NCI-H2107 (cell line): ENCODE measurements at places on chromosomes 13 and 19.

DNA sequence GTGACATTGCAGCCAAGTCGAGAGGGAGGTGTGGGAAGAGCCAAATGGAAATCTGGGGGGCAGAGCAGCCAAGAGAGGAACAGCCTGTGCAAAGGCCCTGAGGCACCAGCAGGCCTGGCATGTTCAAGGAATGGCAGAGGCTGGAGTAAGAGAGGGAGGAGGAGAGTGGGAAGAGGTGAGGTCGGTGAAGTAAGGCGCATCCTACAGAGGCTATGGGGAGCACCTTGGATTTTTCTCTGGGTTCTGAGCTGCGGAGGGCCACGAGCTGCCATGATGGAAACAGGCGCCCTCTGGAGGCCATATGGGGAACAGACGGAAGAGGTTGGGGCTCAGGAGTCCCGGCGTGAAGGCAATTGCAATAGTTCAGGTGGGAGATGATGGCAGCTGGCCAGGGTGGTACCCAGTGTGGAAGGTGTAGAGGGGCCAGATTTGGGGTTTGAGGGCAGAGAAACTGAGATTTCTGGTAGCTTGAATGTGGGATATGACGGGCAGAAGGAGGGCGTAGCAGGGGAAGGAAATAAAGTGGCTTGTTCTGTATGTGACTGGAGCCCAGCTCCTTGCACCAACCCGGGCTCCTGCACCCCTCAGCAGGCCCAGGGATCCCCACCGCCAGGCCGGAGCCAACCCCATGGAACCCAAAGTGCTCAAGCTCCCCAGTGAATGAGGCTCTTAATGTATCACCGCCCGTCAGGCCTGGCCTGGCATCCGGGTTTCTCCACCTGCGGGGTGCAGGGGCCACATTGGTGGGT lies 20.5 kb upstream of the STRN4 start:
- no peak for DNase-seq

GRCh38 chr13:48985756-48986155 lies 10.0 kb downstream of the FNDC3A start:
- DNase-seq: no peak

DNA sequence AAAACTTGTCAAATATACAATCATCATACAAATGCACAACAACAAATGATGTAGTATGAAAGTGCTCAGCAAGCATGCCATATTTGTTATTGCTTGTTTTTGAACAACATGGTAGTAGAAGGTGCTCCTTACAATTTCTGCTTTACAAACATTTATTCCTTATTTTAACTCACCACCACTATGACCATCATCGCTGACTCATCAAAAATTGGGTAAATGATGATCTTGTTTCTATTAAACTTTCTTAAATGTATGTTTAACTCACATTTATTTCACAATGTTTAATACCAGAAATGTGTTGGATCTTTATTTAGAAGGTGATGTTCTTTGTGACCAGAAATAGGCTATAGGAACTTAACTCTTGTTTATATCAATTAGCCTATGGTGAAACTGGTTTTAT lies 45.5 kb downstream of the KCNRG start:
- no peak for DNase-seq

DNA sequence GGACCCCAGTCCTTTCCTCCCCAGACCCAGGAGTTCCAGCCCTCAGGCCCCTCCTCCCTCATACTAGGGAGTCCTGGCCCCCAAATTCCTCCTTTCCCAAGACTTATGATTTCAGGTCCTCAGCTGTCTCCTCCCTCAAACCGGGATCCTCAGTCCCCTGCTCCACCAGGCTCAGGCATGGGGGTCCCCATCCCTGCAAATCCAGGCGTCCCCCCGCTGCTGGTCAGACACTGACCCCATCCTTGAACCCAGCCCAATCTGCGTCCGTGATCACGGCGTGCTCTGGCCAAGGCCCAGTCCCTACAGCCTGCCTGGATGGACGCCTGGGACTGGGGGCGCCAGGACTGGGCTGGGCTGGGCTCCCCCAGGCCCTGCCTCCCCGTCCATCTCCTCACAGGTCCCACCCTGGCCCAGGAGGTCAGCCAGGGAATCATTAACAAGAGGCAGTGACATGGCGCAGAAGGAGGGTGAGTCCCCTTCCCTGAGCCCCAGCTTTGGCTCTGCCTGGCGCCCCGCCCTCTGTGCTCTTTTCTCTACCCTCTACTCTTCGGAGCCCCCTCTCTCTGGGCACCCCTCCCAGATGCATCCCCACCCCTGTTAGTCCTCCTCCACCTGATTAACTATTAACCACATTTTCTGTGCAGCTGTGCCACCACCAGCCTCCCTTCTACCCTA lies 672 bp downstream of the HPN start:
- no peak for DNase-seq

DNA sequence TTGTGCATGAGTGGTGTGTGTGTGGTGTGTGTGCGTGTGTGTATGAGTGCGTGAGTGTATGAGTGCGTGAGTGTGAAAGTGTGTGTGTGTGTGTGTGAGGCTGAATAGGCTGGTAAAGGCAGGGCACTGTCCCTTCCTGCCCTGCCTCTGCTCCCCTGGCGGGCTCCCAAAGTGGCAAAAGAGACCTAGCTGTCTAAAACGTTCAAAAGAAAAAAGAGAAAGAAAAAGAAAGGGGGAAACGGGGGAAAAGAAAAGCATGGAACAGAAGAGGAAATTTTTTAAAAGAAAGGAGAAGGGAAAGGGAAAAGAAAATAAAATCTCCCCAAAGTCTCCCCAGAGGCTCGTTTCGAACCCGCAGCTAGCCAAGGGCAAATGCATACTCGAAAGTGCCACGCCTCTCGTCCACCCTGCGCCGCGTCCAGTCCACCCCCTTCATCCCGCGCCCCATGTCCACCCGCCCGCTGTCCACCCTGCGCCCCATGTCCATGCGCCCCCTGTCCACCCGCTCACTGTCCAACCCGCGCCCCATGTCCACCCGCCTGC lies 37.0 kb upstream of the FLT1 start:
- no peak for DNase-seq

DNA sequence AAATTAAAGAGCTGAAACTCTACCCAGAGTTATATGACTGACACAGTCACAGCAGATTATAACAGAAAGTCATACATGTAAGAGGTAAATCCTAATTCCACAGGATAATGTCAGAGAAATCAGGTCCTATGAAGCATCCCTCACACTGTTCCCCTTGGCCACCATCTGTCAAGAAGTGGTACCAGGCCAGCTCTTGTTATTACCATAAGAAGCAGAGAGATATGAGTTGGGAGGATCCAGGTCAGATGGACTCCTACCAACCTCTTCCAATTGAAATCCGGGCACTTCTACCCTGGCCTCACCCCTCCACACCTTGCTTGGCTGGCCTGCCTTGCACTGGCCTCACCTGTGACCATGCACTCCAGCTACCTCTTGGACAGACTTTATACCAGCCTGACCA lies 353.2 kb downstream of the DNAJC15 start:
- DNase-seq: no peak

GRCh38 chr13:26719356-26719945 lies 41.1 kb downstream of the GPR12 start:
- no peak for DNase-seq

GRCh38 chr19:13707915-13708314 lies 56.4 kb upstream of the MRI1 start:
- DNase-seq: no peak

DNA sequence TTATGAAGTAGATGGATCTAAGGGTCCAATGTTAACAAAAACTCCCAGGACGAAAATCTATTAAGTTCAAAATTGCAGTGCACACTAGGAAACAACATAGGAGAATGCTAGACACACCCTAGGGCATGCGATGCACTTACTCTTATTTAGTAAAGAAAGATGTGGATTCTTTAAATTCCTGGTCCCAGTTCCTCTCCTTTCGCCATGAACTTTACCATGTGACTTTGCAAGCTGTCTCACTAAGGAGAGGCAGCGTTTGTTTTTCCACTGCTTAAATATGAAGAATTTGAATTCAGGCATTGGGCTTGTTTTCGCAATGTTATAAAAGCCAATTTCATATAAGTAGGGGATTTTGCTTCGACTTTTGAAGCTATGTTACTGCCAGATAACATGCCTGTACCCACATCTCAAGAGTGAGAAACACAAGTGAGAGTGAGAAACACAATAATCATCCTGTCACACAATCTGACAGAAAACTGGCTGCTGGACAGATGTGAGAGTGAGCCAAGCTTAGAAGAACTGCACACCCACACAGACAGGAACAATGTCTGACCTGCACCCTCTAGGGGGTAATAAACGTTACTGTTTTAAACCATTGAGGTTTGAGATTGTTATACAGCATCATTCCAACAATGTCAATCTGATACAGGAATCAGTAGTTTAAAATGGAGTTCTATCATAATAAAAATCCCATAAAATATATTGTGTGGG lies 1308.4 kb downstream of the SLITRK5 start:
- DNase-seq: no peak

DNA sequence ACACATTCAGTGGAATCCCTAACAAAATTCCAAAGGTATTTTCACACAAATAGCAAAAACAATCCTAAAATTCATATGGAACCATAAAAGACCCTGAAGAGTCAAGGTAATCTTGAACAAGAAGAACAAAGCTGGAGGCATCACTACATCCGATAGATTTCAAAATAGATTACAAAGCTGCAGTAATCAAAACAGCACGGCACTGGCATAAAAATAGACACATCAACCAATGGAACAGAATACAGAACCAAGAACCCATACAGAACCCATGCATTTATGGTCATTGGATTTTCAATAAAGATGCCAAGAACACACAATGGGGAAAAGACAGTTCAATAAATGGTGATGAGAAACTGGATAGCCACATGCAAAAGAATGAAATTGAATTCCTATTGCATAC lies 32.5 kb downstream of the ZNF566 start:
- DNase-seq: no peak

- DNase-seq: no peak
Measured at GRCh38 chr19:3064011-3064330, 1.7 kb upstream of the TLE5 start.

DNA sequence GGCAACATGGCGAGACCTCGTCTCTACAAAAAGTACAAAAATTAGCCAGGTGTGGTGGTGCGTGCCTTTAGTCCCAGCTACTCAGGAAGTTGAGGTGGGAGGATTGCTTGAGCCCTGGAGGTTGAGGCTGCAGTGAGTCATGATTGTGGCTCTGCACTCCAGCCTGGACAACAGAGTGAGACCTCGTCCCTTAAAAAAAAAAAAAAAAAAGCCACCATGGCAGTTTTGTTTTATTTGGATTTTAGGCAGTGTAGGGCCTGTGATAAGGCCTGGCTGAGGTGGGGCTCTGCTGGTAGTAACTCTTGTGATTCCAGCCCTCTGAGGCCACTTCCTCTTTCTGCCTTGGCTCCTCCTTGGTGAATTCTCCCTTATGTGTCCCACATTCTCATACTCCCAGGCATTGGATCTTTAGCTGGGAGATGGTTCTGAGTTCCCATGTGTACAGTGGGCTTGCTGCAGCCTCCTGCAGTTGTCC lies 39.2 kb downstream of the GATAD2A start:
- DNase-seq: no peak

GRCh38 chr13:44132710-44133109 lies 240.9 kb upstream of the SERP2 start:
- DNase-seq: no peak

GRCh38 chr13:30308548-30308947 lies 1.2 kb upstream of the KATNAL1 start:
- no peak for DNase-seq

DNA sequence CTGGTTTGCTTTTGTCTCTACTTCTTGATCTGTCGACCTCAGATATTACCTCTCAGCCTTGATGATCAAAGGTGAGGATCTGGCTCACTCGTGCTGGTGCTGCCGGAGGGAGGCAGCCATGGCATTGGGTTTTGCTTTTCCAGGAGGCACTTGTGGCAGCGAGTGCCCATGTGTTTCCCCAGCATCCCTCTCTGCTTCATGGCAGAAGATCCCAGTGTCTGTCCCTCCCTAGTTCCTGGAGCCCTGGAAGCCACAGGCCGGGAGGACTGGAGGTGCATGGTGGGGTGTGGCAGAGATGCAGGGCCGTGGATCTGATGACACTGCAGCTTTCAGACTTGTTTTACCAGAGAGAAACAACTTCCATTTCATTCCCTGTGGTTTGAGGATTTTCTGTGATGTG lies 47.5 kb downstream of the ANKRD10 start:
- DNase-seq: no peak

GRCh38 chr19:56759531-56759930 lies 81.0 kb downstream of the PEG3 start:
- no peak for DNase-seq

DNA sequence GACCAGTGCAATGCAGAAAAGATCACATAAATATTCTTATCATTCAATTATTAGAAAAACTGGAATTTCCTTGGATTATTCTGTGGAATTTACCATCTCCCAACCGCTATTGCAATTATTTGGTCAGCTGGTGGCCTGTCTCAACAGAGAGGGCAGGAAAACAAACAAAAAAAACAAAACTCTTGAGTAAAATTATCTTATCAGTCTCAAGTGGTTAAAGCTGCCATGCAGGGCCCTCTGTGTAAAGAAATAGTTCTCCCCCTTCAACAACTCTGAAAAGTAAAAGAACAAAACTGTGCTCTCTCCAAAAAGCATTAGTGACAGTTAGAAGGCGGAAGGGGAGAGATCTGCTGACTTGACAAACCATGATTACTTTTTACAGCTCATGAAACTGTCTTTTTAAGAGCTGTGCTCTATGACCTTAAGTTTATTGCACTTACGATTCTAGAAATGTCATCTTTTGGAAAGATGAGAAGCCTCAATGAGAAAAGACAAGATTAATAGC lies 152.3 kb downstream of the DLEU7 start:
- no peak for DNase-seq

- peak; percentile 68 for DNase-seq
Measured at GRCh38 chr13:112619730-112620631, 32.0 kb upstream of the TUBGCP3 start.

DNA sequence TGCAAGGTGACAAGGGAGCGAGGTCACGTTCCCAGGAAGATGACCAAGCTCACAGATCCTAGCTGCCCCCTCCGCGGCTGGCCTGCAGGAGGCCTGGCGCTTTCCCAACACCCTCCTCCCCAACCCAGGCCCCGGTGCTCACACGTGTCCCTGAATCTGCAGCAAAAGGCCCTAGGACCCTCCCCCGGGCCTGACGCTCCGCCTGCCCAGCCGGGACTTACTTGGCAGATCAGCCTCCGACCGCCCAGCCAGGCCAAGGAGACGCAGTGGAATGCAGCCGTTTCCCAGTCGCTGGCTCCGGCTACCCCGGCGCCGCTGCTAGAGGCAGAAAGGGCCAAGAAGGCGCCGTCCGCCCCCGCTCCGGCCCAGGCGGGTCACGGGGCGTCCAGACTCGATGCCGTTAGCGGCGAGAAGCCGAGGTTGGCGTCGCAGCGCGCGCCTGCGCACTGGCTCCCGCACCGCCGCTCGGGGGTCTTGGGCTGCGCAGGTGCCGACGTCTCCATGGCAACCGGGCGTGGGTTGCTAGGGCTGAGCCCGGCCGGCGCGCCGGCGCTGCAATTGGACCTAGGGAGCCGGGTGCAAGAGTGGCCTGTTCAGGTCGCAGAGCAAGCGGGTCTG lies at the start of gene PNMA8A:
PNMA8A (minus strand) TSS at position 448 of the 618 bp plus-strand sequence. CDS start 528 bp downstream, outside the sequence.
- peak; percentile 49 for DNase-seq

GRCh38 chr19:31518216-31519020 lies 169.2 kb upstream of the TSHZ3 start:
- no peak for DNase-seq

DNA sequence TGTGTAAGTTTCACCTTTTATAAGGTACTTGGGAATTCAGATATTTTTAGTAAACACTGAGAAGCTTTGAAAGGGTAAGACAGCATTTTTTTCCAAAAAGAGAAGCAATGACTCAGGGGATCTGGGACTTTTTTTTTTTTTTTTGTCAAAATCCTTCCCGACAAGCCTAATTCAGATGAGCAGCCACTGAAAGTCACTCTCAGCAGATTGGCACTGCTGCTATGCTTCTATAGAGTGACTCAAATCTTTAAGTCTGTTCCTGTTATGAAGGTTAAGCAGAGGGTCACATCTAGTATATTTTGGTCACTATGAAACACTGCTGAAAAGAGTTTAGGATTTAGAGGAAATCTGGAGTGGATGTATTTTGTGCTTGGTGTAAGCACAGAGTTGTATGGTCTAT lies 571.1 kb downstream of the MYO16 start:
- no peak for DNase-seq
